ENCODE measurements at places on chromosomes 12 and 14. TPM values are rescaled to one million over a fixed set of nuclear protein-coding genes. Genes with fewer than 3 reads are reported as not detected.

The CNPY2 gene
- 113 TPM for total RNA-seq

The FOXA1 gene
- not detected for total RNA-seq

The PDZRN4 gene
- not detected for total RNA-seq

The CD9 gene
- total RNA-seq = 120 TPM

The LARP4 gene
- 57.9 TPM for total RNA-seq
